ENCODE measurements at places on chromosomes 5 and 9.
A peak's percentile ranks its signal among the peaks of the same experiment; 100 is the strongest.

DNA sequence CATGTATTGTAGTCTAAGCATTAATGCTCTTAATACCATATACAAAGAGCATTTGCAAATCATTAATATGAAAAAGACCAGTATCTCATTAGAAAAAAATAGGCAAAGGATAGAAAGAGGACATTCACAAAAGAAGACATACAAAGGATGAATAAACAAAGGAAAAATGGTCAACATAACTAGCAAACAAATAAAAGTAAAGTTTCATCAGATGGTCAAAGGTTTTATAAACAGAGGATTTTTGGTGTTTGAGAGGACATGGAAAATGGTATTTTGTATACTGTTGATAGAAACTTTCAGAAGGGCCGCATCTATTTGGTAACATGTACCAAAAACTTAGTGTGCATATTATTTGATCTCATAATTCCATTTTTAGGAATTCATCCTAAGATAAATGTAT lies 414.8 kb downstream of the PIK3R1 start:
- no peak for DNase-seq

- peak; percentile 2 for DNase-seq
These were observed 248.2 kb downstream of the EFNA5 start for GRCh38 chr5:107422494-107422893.

DNA sequence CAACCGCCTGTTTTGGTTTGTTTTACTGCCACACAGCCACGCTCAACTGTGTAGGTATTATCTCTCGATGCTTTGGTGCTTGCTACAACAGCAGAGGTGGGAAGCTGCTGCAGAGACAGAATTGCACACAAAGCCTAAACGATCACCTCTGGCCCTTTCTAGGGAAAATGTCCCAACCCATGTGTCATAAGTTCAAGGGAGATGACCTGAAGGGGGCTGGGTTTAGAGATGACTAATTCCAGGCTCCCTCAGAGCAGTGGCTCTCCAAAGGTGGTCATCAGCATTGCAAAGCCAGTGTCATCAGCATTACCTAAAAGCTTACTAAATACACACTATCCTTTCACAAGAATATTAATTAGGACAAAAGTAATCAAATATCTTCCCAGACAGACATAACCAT lies 10.9 kb downstream of the ZNF622 start:
- no peak for DNase-seq

GRCh38 chr5:35470866-35471265 lies 146.8 kb upstream of the SPEF2 start:
- no peak for DNase-seq

- DNase-seq: no peak
These were observed 24.3 kb downstream of the NOTCH1 start for GRCh38 chr9:136521537-136521936.

- no peak for DNase-seq
These were observed 408.1 kb upstream of the PIK3R1 start for GRCh38 chr5:67807439-67807888.

GRCh38 chr5:73171495-73171894 lies 1.5 kb upstream of the TMEM174 start:
- DNase-seq: no peak

- DNase-seq: no peak
These were observed 81.1 kb downstream of the PJA2 start for GRCh38 chr5:109328626-109329025.

- DNase-seq: no peak
These were observed 160.9 kb upstream of the NR3C1 start for GRCh38 chr5:143564417-143564816.

DNA sequence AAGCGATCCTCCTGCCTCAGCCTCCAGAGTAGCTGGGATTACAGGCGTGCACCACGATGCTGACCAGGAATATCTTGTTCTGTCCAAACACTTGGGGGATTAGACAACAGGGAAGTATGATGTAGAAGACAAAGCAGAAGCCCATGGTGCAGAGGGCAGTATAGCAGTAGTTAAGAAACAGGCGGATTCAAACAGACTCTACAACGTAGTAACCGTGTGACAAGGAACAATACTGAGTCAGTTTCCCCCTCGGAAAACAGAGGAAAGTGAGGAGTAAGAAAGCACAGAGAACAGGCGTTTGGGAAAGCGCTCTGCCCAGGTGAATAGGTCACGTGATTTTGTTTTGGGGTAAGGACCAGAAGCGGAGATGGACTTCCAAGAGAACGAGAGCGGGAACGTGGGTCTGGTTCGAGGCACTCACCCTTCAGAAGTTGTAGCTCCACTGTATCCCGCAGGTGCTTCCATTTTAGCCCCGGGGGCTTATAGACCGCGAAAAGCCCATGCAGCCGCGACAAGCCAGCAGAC lies 306 bp downstream of the TRUB2 start:
- DNase-seq: no peak

GRCh38 chr9:91200692-91201336 lies 160.9 kb downstream of the AUH start:
- DNase-seq: no peak

GRCh38 chr9:133861086-133861485 lies 122.9 kb upstream of the SARDH start:
- DNase-seq: no peak

DNA sequence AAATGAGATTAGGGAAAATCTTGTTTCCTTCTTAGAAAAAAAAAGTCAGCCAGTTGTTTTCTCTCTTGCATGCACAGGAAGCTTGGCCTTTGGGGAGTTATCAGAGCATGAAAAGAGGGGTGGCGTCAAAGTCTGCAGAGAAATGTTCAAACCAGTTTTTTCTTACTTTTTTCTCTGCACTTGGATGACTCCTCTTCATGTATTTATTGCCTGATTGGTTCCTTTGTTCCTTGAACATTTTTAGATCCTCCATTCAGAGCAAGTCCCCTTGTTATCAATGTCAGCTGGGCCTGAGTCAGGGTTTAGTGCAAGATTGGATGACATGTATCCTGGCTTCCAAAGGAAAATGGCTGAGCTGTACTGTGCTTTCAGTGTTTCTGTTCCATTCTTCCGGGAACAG lies 392.6 kb upstream of the BRINP1 start:
- DNase-seq: no peak

DNA sequence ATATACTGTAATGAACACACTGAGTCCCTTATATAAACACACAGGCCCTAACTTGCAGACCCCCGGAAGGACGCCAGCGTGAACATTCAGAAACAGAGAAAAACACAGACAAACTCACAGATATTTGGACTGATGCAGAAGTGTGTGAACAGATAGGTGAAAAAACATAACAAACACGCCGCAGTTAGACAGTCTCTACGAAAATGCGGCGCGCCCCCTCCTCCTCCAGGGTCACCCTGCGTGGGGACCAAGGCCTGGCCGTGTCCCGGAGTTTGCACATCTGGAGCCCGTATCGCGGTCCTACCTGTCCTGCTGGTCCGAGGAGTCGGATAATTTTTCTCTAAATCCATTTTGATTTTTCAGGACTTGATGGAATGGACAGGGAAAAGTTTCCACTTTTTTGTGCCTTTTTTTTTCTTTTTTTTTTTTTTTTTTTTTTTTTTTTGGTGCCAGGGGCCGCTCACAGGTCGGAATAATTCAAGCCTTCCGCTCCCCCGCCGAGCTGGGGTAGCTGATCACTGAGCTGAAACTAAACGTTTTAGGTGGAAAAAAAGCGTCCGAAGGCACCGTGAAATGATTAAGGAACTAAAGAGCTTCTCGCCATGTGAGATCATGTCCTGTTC lies at the start of gene PAX5:
Gene PAX5, minus strand, starts transcription at position 587 of the 623 bp plus-strand sequence. Its CDS starts 237 bp downstream, at position 350.
- DNase-seq: no peak
